ENCODE measurements at places on chromosomes 1 and 21. TPM values are rescaled to one million over a fixed set of nuclear protein-coding genes. Genes with fewer than 3 reads are reported as not detected.

Gene PEA15
- 26.3 TPM for total RNA-seq

Gene F13B
- 1.5 TPM for total RNA-seq

- H3K4me3 ChIP-seq, result peak overlapping the region; percentile 74
- DNase-seq, result no peak
- peaks cover 18% of the 10 kb centered on the region for H3K27me3 ChIP-seq
- no peaks in the 10 kb centered on the region for H3K36me3 ChIP-seq
- H3K4me1 ChIP-seq, result peaks cover 32% of the 10 kb centered on the region
Measured at GRCh38 chr1:162070825-162071224, 1.3 kb downstream of the NOS1AP start.

Gene SPATA46
- total RNA-seq, result not detected

- H3K27me3 ChIP-seq, result no peaks in the 10 kb centered on the region
- no peaks in the 10 kb centered on the region for H3K36me3 ChIP-seq
- peak within 1 kb of the TSS; percentile 27 for H3K4me3 ChIP-seq
- peak within 1 kb of the TSS; percentile 20 for H3K27ac ChIP-seq
- DNase-seq, result peak; percentile 83
- H3K4me1 ChIP-seq, result peaks cover 32% of the 10 kb centered on the region
Measured at GRCh38 chr1:151716771-151717631, at the start of gene CELF3. Gene CELF3, minus strand, starts transcription at chr1:151716803. Its CDS starts 783 bp downstream, at chr1:151716020.

DNA sequence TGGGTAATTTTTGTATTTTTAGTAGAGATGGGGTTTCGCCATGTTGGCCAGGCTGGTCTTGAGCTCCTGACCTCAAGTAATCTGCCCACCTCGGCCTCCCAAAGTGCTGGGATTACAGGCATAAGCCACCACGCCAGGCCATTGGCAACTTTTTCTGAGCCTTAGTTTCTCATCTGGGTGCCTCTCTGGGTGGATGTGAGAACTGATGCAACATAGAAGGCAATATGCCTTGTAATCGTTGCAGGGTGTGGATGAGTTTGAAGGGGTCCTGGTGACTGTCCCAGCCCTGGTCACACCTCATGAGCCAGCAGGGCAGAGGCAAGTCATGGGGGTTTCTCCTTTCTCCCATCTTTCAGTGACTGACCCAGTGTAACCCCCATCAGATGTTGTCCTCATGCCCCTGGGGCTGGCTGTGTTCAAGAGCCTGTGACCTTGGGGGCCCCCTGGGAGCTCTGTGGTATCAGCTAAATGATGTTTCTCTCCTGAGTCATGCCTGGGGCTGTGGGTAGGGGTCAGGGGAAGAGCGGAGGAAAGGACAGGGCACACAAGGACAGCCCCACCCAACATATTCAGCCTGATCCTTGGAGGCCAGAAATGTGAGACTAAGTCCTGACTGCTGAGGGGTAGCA lies 3.6 kb downstream of the COL9A2 start:
- no peak overlapping the region for H3K4me3 ChIP-seq
- peaks cover 33% of the 10 kb centered on the region for H3K4me1 ChIP-seq
- H3K27me3 ChIP-seq, result peaks cover 30% of the 10 kb centered on the region
- no peak for DNase-seq

Gene CELA3B
- not detected for total RNA-seq

DNA sequence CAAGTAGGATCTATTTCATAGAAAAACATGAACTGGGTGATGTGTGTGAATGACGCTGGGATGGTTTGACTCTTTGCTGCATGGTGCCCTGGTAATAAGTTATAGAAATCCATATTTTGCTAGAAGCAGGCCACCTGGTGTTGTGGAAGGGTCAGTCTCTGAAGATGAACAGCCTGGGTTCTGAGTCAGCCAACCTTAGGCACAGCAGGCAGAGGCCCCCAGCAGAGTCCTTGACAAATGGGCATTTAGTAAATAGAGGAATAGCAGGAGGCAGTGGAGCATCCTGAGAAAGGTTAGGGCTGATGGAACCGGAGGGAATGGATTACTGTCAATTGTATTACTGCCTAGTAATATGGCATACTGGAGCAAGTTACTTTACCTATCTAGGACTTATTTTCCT lies 20.9 kb downstream of the FGGY start:
- H3K4me3 ChIP-seq, result no peak overlapping the region
- DNase-seq, result no peak
- H3K27me3 ChIP-seq, result no peaks in the 10 kb centered on the region

DNA sequence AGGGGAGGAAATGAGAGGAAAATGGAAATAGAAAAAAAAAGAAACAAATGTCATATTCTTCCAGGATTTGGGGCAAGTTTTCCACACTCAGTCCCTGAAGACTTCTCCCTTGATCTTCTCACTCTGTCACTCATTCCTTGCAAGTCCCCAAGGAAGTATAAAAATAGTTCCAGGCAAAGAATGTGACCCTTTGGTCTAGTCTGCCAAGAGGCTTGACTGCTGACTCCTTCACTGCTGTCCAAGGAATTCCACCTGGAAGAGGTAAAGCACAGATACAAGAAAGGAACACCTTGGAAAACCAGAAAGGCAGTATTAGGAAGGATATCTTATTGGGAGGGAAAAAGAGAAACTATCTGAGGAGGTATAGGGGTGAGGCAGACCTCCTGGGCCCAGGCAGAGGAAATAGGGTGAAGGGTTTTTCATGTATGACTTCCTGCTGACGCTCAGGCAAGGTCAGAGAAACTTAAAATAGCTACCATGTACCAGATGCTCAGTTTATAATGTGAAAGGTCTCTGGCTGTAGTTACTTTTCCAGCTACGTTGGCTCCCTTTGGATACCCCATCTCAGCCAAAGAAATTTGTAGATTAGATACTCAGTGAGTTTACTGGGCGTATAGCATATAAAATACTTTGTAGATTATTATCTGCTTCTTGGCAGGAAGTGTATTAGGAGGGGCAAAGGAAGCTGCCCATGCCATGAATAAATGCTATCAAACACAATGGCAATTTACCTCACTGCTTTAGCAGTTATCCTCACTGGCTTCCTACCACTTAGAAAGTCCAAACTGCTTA lies 2.0 kb upstream of the GJA5 start:
- H3K36me3 ChIP-seq, result no peaks in the 10 kb centered on the region
- DNase-seq, result peak; percentile 44
- no peaks in the 10 kb centered on the region for H3K4me1 ChIP-seq
- H3K4me3 ChIP-seq, result no peak overlapping the region
- H3K27ac ChIP-seq, result peak overlapping the region; percentile 43

Gene MX2
- total RNA-seq, result 85.8 TPM
